Endothelial cell (in vitro differentiated cells): ENCODE measurements at places on chromosomes 2 and 18. TPM values are rescaled to one million over a fixed set of nuclear protein-coding genes. Genes with fewer than 3 reads are reported as not detected.

DNA sequence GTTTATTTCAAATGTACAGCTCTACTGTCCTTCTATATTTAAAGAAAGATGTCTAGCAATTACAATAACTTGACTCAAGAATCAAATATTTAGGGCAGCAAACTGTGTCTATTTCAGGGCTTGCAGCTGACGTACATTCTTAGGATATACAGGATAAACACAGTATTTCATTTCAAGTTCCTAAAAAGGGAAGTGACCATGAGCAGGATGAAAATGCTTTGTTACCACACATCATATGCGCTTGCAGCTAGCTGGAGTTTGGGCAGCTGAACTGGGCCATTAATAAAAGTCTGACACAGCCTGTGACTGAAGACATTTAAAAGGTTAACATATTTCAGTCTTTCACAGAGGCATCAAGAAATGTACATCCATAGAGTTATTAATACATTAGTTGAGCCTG lies 264.6 kb upstream of the TRIB2 start:
- DNase-seq = no peak
- no peak overlapping the region for H3K4me3 ChIP-seq
- H3K4me1 ChIP-seq = no peaks in the 10 kb centered on the region
- H3K36me3 ChIP-seq = no peaks in the 10 kb centered on the region

DNA sequence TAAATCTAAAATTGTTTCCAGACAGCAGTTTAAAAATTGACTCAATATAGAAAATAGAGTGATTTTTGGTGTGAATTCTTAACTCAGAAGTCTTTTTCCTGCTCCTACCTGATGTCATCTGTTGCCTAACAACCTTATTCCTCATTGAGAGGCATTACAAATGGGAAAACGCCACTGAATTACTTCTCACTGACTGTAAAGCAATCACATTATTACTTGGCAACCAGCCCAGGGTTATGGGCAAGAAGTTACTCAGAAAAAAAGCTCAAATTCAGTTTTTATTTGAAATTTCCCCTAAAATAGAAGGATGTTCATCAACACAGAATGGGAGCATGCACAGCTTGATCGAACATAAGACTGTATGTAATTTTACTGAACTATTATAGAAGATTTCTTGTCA lies 201.8 kb upstream of the GULP1 start:
- H3K27me3 ChIP-seq = no peaks in the 10 kb centered on the region
- no peak for DNase-seq
- H3K4me3 ChIP-seq = no peak overlapping the region
- H3K4me1 ChIP-seq = peaks cover 8% of the 10 kb centered on the region
- no peaks in the 10 kb centered on the region for H3K36me3 ChIP-seq
- peak overlapping the region; percentile 48 for H3K27ac ChIP-seq

GRCh38 chr2:240746671-240747070 lies 55.0 kb downstream of the AQP12A start:
- H3K27ac ChIP-seq = no peak overlapping the region
- H3K4me3 ChIP-seq = no peak overlapping the region
- no peaks in the 10 kb centered on the region for H3K4me1 ChIP-seq
- DNase-seq = no peak
- H3K36me3 ChIP-seq = peaks cover 10% of the 10 kb centered on the region
- peaks cover 10% of the 10 kb centered on the region for H3K27me3 ChIP-seq

ESPNL gene
- 0.82 TPM for total RNA-seq
